Activated naive CD8-positive, alpha-beta T cell treated with anti-CD3 and anti-CD28 coated beads for 36 hours (primary cell): ENCODE measurements at places on chromosomes 5 and 9.

DNA sequence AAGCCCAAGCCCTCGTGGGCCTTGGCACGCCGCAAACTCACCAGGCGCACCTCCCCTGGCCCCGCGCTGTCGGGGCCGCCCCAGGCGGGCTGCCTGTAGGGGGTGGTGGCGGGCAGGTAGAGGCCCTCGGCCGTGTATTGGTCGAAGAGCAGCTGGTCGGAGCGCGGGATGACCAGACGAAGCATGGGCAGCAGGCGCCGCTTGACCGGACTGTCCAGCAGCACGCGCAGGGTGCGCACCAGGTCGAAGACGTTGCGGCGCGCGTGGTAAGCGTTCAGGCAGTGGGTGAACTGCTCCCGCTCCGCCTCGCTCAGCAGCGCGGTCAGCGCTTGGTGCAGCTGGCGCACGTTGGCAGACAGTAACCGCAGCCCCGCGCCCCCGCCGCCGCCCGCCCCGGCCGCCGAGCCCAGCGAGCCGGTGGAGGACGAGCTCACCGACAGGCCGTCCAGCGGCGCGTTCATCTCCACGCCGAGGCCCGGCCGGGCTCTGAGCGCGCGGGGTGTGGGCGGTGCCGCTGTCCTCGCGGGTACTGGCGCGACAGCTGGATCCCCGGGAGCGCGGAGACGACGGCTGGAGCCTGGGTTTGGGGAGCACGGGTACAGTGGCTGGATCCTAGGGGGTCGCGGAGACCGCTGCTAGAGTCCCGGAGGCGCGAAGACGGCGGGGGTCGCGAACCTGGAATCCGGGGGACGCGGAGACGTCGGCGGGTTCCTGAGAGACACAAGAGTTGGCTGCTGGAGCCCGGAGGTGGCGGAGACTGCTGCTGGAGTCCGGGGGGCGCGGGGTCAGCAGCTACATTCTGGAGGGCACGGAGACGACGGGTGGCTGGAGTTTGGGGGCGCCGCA, 709 bp downstream of the WHRN start:
- peaks cover 39% of the 10 kb centered on the region for H3K27me3 ChIP-seq
- no peaks in the 10 kb centered on the region for H3K36me3 ChIP-seq
- H3K27ac ChIP-seq, result peak overlapping the region; percentile 51
- DNase-seq, result peak; percentile 48

- no peaks in the 10 kb centered on the region for H3K27me3 ChIP-seq
- no peaks in the 10 kb centered on the region for H3K36me3 ChIP-seq
- no peaks in the 10 kb centered on the region for H3K4me1 ChIP-seq
- no peak for DNase-seq
- no peak overlapping the region for H3K27ac ChIP-seq
- H3K4me3 ChIP-seq, result no peak overlapping the region
Measured at GRCh38 chr9:126017758-126018157, 270.6 kb downstream of the PBX3 start.

- H3K36me3 ChIP-seq, result peaks cover 30% of the 10 kb centered on the region
- DNase-seq, result peak; percentile 79
- peaks cover 43% of the 10 kb centered on the region for H3K4me1 ChIP-seq
- peak within 1 kb of the TSS; percentile 95 for H3K4me3 ChIP-seq
- peaks cover 3% of the 10 kb centered on the region for H3K27me3 ChIP-seq
Measured at GRCh38 chr5:177426566-177427210, at the start of gene GRK6. GRK6 (plus strand) TSS chr5:177426676; CDS start chr5:177426846, 170 bp downstream.

DNA sequence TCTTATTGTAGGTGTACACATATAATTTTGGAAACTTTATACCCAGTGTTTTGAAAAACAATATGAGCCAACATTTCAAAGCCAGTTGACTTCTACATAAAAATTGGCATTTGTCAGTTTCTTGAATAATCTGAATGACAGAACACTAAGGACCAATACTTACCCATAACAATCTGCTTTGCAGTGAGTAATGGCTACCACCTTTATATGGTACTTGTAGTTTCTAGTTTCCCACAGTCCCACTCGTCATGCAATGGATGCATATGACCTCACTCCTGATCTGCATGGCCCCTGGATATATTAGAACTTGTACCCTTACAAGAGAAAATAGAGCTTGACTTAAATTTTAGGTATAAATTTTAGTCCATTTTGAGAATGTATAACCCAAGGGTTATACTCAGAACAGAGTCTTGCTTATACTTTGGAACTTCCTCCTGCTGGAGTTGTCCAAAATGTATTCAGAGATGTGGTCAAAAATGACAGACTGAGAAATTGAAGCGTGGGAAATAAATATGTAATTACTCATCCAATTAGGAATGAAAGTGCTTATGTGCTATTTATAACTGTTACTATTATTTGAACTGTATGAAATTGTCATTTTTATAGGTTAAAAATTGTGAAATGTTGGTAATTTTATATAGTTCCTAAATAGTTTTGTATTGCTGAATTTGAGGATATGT, 19.5 kb downstream of the XRCC4 start:
- no peak overlapping the region for H3K27ac ChIP-seq
- H3K27me3 ChIP-seq, result no peaks in the 10 kb centered on the region
- no peak overlapping the region for H3K4me3 ChIP-seq
- no peak for DNase-seq
- H3K4me1 ChIP-seq, result peaks cover 14% of the 10 kb centered on the region
- peaks cover 35% of the 10 kb centered on the region for H3K36me3 ChIP-seq

GRCh38 chr5:109309326-109310063, 100.3 kb downstream of the PJA2 start:
- H3K36me3 ChIP-seq, result no peaks in the 10 kb centered on the region
- no peaks in the 10 kb centered on the region for H3K4me1 ChIP-seq
- no peak overlapping the region for H3K4me3 ChIP-seq
- no peaks in the 10 kb centered on the region for H3K27me3 ChIP-seq
- no peak for DNase-seq

DNA sequence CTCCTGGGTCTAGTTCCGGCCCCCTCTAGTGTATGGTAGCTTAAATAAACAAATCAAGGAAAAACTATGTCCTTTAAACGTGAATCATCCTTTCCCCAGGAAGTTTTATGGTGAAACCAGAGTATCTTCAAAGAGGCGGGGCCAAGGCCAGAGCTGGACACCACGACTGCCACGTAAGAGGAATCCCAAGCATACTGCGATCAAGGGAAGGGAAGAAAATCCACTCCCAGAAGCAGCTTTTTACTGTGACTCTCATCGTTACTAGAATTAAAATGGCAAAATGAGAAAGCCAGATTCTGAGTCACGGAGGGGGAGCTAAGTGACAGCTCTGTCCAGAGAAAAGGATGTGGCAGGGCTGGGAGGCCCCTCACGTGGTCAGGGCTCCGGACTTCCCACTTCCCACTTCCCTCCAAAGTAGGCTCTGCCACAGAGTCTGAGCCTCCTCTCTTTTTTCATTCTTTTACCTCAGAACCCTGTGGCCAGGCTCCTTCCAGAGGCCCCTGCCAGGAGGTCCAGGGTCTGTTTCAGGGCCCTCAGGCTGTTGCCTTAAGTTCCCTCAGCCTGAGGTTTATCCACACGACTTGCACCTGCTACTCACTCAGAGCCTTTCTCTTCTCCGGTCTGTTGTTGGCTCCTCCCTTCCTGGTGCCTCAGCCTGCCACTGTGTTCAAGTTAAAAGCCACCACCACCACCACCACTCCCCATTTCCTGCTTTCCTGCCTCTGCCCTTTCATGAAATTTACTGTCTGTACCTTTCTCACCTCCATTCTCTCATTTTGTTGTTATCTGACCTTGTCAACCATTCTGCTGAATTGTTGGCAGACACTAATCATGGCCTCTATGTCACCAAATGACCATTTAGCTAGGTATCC, 1.4 kb upstream of the GLRX start:
- peak overlapping the region; percentile 90 for H3K27ac ChIP-seq
- peak; percentile 53 for DNase-seq
- H3K27me3 ChIP-seq, result no peaks in the 10 kb centered on the region
- H3K36me3 ChIP-seq, result no peaks in the 10 kb centered on the region
- H3K4me1 ChIP-seq, result peaks cover 45% of the 10 kb centered on the region

- peaks cover 24% of the 10 kb centered on the region for H3K27me3 ChIP-seq
- peaks cover 2% of the 10 kb centered on the region for H3K4me1 ChIP-seq
- DNase-seq, result no peak
- H3K4me3 ChIP-seq, result no peak overlapping the region
- no peak overlapping the region for H3K27ac ChIP-seq
Measured at GRCh38 chr5:77797136-77797535, 21.0 kb upstream of the TBCA start.

DNA sequence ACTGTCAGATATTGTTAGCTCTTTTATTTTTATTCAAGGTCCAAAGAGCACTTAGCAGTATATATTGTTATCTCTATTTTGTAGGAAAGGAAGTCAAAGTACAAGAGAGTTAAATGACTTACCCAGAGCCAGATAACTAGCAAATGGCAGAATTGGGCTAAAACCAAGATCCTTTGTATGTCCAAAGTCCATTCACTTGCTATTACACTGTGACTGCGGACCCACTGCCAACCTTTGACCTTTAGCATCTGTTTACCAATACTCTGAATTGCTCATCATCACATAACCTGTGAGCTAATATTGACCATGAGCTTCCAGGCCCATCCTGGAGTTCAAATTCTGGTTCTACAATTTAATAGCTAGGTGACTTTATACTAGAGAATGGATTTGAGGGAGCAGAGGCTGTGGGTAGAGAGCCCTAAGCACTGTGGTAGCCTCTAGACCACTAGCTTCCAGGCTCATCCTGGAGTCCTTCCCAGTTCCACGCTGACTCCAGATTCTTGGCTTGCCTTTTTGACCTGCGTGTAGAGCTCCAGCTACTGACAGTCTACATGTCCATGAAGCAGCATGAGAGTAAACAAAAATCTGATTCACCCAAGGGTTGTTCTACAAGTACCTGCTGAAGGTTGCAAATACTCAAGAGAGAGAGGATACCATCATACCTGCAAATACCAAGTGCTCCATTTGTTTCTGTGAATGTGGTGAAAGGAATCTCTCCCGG, 424.0 kb downstream of the SH3GL2 start:
- H3K27me3 ChIP-seq, result no peaks in the 10 kb centered on the region
- DNase-seq, result no peak
- H3K36me3 ChIP-seq, result no peaks in the 10 kb centered on the region
- H3K4me3 ChIP-seq, result no peak overlapping the region
- H3K4me1 ChIP-seq, result no peaks in the 10 kb centered on the region

DNA sequence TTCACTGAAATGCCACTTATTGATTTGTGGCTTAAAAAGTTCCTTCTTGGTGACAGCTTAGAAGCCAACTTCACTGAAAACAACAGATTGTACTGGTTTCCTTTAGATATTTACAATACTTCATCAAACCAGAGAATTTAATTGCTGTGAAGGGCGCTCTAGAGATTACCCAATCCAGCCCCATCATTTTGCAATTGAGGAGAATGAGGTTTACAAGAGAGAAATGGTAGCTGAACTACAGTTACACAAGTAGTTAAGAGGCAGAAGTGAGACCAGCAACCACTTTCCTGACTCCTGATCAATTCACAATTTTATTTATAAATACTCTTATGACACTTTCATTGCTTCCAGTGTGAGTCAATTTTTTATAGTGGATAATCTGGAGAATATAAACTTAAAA, 103.5 kb upstream of the APC start:
- peaks cover 21% of the 10 kb centered on the region for H3K27me3 ChIP-seq
- H3K36me3 ChIP-seq, result peaks cover 2% of the 10 kb centered on the region
- DNase-seq, result no peak

GRCh38 chr5:89351975-89352374, 469.0 kb upstream of the MEF2C start:
- H3K36me3 ChIP-seq, result no peaks in the 10 kb centered on the region
- H3K27ac ChIP-seq, result no peak overlapping the region
- no peaks in the 10 kb centered on the region for H3K4me1 ChIP-seq
- no peak overlapping the region for H3K4me3 ChIP-seq

- DNase-seq, result no peak
- H3K27me3 ChIP-seq, result no peaks in the 10 kb centered on the region
- no peaks in the 10 kb centered on the region for H3K36me3 ChIP-seq
- H3K4me3 ChIP-seq, result no peak overlapping the region
Measured at GRCh38 chr5:176577312-176578176, 28.4 kb downstream of the CDHR2 start.

DNA sequence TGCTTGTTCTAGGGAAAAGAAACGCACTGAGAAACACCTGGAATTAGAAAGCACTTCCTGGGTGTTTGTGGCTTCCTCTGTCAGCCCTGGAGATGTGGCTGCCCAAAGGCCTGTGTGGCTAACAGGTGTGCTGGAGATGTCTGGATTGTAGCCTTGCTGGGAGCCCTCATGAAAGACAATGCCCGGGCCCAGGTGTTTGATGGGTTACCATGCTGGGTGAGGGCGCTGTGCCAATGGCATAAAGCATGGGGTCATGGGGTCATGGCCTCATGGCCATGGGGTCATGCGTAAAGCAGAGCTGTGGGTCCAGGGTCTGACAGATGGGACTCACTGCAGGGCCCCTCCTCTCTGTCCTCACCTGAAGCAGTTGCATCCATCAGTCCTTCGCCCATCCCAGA, 21.6 kb downstream of the ANKRD33B start:
- H3K27ac ChIP-seq, result no peak overlapping the region
- H3K27me3 ChIP-seq, result peaks cover 39% of the 10 kb centered on the region
- H3K36me3 ChIP-seq, result peaks cover 32% of the 10 kb centered on the region
- H3K4me1 ChIP-seq, result peaks cover 44% of the 10 kb centered on the region
- no peak overlapping the region for H3K4me3 ChIP-seq
- no peak for DNase-seq

DNA sequence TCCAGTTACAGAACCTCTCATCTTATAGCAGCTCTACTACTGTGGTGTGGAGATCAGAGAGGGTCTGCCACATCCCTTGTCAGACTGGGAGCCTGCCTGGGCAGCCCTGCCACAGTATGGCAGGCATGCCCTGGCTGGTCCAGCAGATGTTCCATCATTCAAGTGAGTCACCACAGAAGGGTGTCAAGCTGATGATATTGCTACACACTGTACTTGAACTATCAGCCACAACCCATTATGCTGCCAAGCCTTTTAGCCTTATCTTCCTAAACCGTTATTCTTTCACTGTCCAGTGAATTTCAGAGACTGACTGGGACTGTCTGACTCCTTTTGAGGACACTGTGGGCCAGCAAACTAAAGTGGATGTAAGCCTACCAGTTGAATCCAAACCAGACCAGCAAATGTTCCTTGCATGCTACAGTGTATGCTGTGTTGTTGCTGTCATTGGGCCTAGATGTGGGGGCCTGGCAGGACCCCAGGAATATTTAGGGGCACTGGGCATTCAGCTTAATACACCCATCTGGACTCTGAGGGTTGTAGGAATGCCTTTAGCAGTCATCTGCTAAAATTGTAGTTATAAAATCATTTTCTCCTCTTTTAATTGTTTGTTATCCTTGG, 202.6 kb downstream of the NR3C1 start:
- no peaks in the 10 kb centered on the region for H3K27me3 ChIP-seq
- H3K36me3 ChIP-seq, result peaks cover 30% of the 10 kb centered on the region
- H3K4me1 ChIP-seq, result peaks cover 14% of the 10 kb centered on the region
- DNase-seq, result no peak
- no peak overlapping the region for H3K27ac ChIP-seq

- no peaks in the 10 kb centered on the region for H3K27me3 ChIP-seq
- H3K27ac ChIP-seq, result peak overlapping the region; percentile 94
- H3K4me3 ChIP-seq, result peak overlapping the region; percentile 92
- peaks cover 49% of the 10 kb centered on the region for H3K36me3 ChIP-seq
Measured at GRCh38 chr5:90472783-90473395, 1.7 kb downstream of the MBLAC2 start.

GRCh38 chr5:54721116-54721515, 203.6 kb downstream of the SNX18 start:
- H3K4me1 ChIP-seq, result peaks cover 2% of the 10 kb centered on the region
- H3K27ac ChIP-seq, result no peak overlapping the region
- DNase-seq, result no peak
- H3K27me3 ChIP-seq, result no peaks in the 10 kb centered on the region
- H3K36me3 ChIP-seq, result no peaks in the 10 kb centered on the region
- no peak overlapping the region for H3K4me3 ChIP-seq

GRCh38 chr9:38437193-38437823, 13.1 kb upstream of the IGFBPL1 start:
- peaks cover 3% of the 10 kb centered on the region for H3K4me1 ChIP-seq
- no peak overlapping the region for H3K4me3 ChIP-seq
- no peaks in the 10 kb centered on the region for H3K36me3 ChIP-seq
- H3K27ac ChIP-seq, result no peak overlapping the region
